Naive thymus-derived CD4-positive, alpha-beta T cell (primary cell): ENCODE measurements at places on chromosomes 16 and 17. TPM values are rescaled to one million over a fixed set of nuclear protein-coding genes. Genes with fewer than 3 reads are reported as not detected.
A peak's percentile ranks its signal among the peaks of the same experiment; 100 is the strongest.

ACSM5 gene
- total RNA-seq: not detected in 2 replicates

DNA sequence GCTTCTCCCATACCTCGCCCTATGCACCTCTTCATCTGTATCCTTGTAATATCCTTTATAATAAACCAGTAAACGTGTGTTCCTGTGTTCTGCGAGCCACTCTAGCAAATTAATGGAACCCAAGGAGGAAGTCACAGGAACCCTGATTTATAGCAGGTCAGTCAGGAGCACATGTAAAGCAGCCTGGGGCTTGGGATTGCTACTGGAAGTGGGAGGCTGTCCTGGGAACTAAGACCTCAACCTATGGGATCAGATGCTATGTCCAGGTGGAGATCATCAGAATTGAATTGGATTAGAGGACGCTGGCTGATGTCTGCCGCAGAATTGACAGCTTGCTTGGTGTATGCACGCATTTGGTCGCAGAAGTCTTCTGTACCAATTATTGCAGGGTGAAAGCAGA lies 15.7 kb downstream of the WNT3 start:
- H3K36me3 ChIP-seq: no peaks in the 10 kb centered on the region
- H3K27ac ChIP-seq: no peak overlapping the region
- no peak overlapping the region for H3K4me3 ChIP-seq
- H3K27me3 ChIP-seq: no peaks in the 10 kb centered on the region

- H3K36me3 ChIP-seq: no peaks in the 10 kb centered on the region
- H3K27ac ChIP-seq: peak overlapping the region; percentile 79
- H3K4me3 ChIP-seq: no peak overlapping the region
- DNase-seq: no peak
- H3K27me3 ChIP-seq: no peaks in the 10 kb centered on the region
- H3K4me1 ChIP-seq: peaks cover 23% of the 10 kb centered on the region
These were observed 39.9 kb downstream of the RNF157 start for GRCh38 chr17:76200354-76200753.

DNA sequence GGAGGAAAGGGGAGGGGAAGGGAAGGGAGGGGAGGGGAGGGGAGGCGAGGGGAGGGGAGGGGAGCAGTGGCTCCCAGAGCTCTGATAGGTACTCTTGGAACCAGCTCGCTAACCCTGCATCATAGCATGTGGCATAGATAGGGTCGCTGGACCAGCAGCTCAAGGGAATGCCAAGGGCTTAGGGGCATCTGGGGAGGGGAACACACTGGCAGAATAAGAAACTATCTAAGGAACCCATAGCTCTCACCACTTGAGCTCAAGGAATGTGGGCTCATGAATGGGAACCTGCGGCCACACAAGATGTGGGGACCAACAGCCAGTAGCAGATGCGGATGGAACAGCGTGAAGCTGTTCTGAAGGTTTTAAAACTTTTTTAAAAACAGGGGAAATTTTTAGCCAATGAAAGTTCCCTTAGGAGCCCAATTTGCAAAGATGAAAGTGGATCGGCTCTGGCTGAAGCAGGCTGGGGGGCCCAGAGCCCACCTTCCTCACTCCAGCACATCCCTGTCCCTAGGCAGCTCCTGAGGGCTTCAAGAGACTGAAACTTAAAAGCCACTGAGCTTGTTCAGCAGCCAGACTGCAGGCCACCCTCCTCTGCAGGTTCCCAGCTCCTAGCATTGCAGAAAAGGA lies 46.9 kb downstream of the PIMREG start:
- H3K36me3 ChIP-seq: no peaks in the 10 kb centered on the region
- no peak overlapping the region for H3K4me3 ChIP-seq
- DNase-seq: no peak
- no peak overlapping the region for H3K27ac ChIP-seq

GRCh38 chr17:28279411-28279810 lies 39.6 kb upstream of the TMEM97 start:
- DNase-seq: no peak
- no peaks in the 10 kb centered on the region for H3K36me3 ChIP-seq
- no peaks in the 10 kb centered on the region for H3K27me3 ChIP-seq
- H3K4me3 ChIP-seq: no peak overlapping the region
- H3K27ac ChIP-seq: no peak overlapping the region

- no peak for DNase-seq
- H3K36me3 ChIP-seq: no peaks in the 10 kb centered on the region
- no peak overlapping the region for H3K27ac ChIP-seq
These were observed 9.1 kb upstream of the PLCG2 start for GRCh38 chr16:81770008-81770407.

DNA sequence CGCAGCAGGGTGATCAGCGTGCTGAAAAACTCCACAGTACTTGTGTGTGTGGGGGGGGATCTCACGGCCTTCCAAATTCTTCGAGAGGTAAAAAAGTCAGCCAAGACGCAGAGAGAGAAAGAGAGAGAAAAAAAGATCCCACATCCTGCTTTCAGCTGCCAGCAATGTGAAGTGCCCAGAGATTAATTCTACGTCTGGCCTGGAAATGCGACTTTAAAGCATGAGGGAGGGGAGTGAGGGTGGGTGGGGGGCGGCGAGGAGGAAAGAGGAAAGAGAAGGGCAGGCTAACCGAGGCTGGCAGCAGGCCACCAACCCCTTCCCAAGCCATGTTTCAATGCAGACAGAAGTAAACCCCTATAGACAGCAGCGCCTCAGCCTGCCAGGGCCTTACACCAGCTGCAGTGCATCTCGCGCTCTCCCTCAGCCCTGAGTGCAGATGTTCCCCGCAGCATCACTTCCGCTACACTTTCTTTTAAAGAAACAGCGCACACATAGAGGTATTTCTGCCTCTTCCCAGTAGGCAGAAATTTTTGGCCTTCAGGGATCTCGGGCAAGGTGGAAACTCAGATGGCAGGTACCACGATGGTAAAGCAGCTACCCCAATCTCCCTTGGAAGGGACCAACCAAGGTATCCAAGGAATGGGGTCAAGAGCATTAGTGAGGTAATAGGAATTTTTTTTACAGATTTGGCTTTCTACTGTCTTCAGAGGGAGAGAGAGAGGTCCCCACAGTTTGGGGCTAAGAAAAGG lies 87.8 kb downstream of the SMG6 start:
- H3K36me3 ChIP-seq: no peaks in the 10 kb centered on the region
- no peaks in the 10 kb centered on the region for H3K27me3 ChIP-seq
- peaks cover 34% of the 10 kb centered on the region for H3K4me1 ChIP-seq
- peak overlapping the region; percentile 89 for H3K27ac ChIP-seq

- H3K27me3 ChIP-seq: no peaks in the 10 kb centered on the region
- H3K27ac ChIP-seq: no peak overlapping the region
- peaks cover 70% of the 10 kb centered on the region for H3K4me1 ChIP-seq
- no peak overlapping the region for H3K4me3 ChIP-seq
- DNase-seq: no peak
- no peaks in the 10 kb centered on the region for H3K36me3 ChIP-seq
These were observed 7.6 kb downstream of the TBKBP1 start for GRCh38 chr17:47701608-47702007.
